Stimulated activated naive CD4-positive, alpha-beta T cell treated with Interleukin-2 at 50 U/mL for 16 hours (primary cell): ENCODE measurements at places on chromosomes 11 and 22.

GRCh38 chr11:116473790-116474346 lies 298.9 kb downstream of the BUD13 start:
- DNase-seq = no peak

- DNase-seq = no peak
Observed at GRCh38 chr11:31641477-31642062, 132.0 kb downstream of the ELP4 start.

- DNase-seq = no peak
Observed at GRCh38 chr22:27226666-27227065, 569.3 kb downstream of the MIAT start.

GRCh38 chr11:42631220-42631843 lies 680.5 kb upstream of the API5 start:
- no peak for DNase-seq

DNA sequence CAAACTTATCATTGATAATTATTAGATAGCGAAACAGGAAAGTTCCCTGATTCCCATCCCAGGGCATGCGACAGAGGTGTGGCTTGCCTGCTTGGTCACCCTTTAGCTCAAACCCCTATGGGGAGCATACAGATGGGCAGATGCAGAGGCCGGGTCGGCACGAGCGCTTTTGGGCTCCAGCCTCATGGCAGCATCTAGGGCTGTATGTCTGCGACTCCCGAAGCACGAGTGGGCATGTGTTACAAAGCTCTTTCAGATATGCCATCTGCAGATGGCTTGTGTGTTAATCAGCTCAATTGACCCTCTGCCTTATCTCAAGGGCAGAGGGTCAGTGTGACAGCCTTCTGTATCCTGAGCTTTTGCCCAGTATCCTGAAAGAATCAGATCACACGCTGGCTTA lies 2069.3 kb upstream of the RAG2 start:
- DNase-seq = no peak

DNA sequence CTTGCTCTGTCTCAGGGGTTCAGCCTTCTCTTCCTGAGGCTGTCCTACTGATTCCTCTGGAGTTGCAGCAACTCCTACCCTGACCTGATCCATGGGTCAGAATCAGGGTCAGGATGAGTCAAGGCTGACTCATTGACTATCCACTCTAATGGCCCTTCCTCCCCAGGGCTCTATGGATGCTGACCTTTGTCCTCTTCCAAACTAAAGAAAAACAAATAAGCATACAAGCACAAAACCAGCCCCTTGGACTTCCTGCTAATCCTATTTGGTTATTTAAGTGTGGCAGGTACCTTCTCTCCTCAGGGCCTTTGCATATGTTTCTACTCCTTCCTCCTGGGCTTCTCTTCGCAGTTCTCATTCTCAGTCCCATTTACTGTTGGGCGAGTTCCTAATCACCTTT lies 204.5 kb upstream of the NAV2 start:
- DNase-seq = no peak
